Hippocampal formation (tissue), 2 donors: ENCODE measurements at places on chromosomes 7 and 10.
A peak's percentile ranks its signal among the peaks of the same experiment; 100 is the strongest.

DNA sequence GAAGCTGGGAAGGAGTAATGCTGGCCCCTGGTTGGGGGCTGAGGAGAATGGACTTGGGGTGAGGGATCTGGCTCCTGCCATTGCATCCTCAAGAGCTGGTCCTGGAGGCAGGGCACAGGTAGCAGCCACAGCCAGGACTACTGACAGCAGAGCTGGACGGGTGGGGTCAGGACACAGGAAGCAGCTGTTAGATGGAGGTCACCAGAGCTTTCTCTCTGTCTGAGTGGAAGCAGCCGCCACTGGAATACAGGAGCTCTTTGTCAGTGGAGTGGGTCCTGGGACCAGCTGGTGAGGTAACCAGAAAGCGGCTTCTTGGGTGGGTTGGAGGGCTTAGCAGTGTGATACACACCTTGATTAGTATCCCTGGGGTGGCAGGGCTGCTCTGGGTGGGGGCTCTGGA lies 58.1 kb upstream of the AQP1 start:
- no peak for DNase-seq

DNA sequence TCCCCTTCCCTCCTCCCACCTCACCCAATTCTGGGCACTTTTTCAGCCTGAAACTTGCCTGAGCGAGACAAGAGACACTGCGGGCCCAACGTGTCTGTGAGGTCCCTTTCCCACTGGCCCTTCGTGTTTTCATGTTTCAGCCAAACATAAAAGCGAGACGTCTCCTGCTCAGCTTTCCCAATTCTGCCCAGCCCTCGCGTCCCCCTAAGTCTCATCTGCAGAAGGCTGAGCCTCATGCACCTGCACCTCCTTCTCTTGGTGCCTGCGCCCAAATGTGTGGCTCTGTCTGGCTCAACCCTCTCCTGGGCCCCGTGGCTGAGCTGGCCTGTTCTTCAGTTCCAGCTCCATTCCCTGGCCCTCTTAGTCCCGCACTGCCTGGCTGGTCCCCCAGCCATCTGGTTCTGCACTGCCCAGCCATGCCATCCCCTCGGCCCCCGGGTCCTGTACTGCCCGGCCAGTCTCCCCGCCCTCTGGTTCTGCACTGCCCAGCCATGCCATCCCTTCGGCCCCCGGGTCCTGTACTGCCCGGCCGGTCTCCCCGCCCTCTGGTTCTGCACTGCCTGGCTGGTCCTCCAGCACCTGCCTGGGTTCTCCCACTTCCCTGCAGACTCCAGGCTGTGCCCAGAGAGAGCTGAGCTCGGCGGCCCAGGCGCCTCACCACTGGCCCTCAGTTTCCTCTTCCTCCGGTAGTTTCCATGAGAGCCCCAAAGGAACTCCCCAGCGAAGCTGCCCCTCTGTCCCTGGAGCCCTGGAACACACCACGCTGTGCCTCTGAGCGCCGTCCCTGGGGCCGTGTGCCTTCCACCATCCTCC lies 224.1 kb downstream of the DNAJB6 start:
- no peak for DNase-seq

DNA sequence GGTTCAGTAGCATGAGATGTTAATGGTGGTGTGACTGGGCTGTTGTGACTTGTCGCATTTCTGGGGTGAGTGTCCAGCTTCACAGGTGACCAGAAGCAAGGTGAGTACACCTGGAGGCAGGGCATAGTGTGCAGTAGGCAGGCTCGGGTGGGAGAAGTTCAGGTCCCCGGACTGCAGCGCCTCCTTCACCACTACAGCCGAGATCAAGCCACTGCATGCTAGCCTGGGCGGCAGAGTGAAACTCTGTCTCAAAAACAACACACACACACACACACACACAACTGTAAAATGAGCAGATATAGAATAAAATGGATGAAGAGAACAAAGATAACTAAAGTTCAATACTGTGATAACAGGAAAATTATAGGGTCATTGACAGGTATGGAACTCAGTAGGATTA lies 11.1 kb upstream of the PARD3 start:
- no peak for DNase-seq

DNA sequence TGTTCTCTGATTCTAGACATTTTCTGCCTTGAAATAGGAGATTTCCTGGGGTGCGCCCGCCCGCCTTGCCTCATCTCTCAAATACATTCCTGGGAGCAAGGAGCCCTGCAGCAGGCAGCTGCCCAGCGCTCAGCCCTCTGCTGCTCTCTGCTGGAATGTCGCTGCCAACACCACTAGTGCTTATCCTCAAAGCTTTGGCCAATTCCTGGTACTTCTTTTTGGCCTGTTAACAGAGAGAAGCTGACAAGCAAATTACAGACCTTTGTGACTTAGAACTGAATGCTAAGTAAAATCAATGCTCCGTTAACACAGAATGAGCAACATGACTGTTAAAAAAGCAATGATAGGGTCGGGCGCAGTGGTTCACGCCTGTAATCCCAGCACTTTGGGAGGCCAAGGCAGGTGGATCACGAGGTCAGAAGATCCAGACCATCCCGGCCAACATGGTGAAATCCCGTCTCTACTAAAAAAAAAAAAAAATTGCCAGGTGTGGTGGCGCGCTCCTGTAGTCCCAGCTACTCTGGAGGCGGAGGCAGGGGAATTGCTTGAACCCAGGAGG lies 41.9 kb upstream of the SYPL1 start:
- DNase-seq: peak; percentile 82

GRCh38 chr7:50406935-50407334 lies 43.2 kb downstream of the FIGNL1 start:
- DNase-seq: no peak

- peak; percentile 35 for DNase-seq
These were observed 19.1 kb downstream of the CEP41 start for GRCh38 chr7:130421684-130422083.

- no peak for DNase-seq
These were observed 523.1 kb upstream of the DPP6 start for GRCh38 chr7:153529100-153529499.

- no peak for DNase-seq
These were observed 46.0 kb downstream of the PRKAR2B start for GRCh38 chr7:107090457-107090856.

DNA sequence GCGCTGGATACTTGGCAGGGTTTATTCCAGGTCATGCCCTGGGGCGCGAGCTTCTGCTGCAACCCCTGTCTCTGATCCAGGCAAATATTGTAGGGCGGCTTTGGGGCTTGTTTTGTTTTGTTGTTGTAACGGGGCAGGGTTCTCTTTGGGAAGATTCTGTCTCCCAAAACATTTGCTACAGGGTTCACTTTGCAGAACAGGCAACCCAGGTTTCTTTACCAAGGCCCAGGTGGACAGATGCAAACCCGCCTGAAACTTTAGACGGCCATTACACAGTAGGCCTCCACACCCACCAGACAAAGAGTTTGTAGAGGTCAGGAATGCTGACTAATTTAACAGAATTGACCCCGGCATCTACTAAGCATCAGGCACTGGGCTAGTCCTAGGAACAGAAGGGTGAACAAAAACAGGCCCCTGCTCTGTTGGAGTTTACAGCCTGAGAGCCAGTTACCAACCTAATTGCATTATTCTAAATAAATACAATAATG lies 567 bp upstream of the CDCA7L start:
- no peak for DNase-seq

- DNase-seq: peak; percentile 9
These were observed 10.1 kb downstream of the AVPI1 start for GRCh38 chr10:97676770-97677581.

DNA sequence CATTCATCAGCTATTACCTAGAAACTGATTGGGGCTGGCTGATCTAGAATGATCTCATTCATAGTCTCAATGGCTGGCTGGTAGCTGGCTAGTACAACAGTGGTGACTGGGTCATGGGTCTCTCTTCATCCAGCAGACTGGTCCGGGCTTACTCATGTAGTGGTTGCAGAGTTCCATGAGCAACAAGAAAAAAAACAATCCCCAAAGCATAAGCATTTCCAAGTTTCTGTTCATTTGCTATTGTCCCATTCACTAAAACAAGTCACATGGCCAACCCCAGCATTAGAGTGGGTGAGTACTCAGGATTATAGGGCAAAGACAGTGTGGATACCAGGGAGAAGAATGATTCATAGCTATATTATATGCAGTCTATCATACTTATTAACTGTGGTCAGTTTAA lies 85.2 kb upstream of the SEMA3C start:
- DNase-seq: no peak

DNA sequence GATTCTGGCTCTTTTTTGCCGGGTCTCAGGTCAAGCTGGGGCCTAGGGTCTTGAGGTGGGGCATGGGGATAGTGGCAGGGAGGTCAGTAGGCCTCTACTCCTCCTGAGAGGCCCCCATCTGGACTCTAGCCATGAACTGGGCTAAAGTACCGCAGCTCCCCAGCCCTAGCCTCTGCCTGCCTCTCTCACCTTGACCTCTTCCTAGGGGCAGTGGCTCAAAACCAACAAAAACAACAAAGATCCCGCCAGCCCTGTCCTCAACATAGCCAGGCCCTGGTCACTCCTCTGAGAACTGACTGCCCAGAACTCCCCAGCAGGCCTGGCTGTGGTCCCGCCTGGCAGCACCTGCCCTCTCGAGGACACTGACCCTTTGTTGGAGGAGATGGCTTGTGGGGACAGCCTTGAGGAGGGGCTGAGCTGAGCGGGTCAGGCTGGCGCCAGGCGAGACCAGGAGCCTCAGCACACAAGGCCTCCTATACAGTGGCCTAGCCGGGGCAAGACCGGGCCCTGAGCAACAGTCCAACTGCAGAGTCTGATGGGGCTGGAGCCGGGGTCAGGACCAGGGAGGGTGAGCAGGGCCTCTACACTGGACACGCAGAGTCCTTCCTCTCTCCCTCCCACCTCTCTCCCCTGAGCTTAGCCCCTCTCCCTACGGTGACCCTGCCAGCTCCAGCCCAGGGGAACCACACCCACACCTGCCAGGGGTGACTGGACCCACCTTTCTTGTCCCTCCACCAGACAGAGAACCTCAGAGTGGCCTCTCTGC lies 11.6 kb upstream of the PPIF start:
- peak; percentile 97 for DNase-seq

DNA sequence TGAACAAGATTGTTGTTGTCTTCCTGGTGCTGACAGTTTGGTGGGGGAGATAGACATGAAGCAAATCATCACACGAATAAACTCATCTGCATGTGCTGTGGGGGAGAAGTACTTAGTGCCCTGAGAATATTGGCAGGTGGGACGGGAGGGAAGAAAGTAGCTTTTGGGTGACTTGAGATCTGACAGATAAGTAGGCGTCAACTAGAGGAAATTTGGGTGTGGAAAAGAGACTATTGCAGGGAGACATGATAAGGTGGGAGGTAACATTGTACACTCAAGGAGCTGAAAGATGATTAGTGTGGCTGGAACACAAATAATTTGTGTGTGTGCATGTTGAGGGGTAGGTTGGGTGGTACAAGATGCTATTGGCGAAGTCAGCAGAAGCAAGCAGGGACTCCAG lies 30.1 kb downstream of the CNNM2 start:
- DNase-seq: no peak

- DNase-seq: no peak
These were observed 134.6 kb upstream of the MGMT start for GRCh38 chr10:129332476-129332875.

GRCh38 chr7:107172276-107173032 lies 3.7 kb downstream of the HBP1 start:
- no peak for DNase-seq

GRCh38 chr10:3693698-3694080 lies 91.3 kb downstream of the KLF6 start:
- no peak for DNase-seq

DNA sequence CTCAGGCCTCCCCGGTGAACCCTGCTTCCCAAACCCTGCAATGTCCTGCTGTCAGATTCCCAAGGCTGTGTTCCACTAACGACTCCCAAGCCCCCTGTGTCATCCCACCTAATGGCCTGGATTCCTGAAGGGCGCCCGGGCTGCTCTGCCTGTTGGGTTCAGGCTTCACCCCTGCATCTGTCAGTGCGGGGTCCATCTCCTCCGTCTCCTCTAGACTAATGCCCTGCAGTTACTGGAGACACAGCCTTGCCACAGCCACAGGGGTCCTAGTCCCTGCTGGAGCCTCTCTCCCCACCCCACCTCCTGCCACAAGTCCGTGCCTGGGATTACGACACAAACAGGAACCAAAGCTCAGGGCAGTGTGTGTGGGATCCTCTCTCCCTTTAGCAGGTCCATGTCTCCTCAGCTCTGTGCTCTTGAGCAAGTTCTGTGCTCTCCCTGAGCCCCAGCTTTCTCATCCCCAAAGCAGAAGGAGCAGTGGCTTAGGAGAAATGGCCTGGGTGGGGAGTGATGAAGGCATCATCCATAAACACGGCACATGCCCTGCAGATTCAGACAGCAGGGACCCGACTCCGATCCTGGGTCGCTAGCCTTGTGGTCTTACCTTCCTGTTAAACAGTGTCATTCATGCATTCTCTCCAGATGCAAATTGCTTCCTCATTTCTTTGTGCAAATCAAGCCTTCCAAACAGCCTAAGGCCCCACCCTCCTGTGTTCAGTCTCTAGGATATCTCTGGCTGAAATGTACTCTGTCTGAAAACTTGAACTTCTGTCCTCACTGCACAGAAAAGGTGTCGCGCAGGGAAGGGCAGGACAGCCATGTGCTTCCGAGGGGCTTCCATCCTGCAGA lies 8.2 kb upstream of the RBP3 start:
- no peak for DNase-seq

- DNase-seq: no peak
These were observed 60.6 kb downstream of the LMBR1 start for GRCh38 chr7:156832195-156832877.

- no peak for DNase-seq
These were observed 129.9 kb downstream of the IPMK start for GRCh38 chr10:58137813-58138212.

DNA sequence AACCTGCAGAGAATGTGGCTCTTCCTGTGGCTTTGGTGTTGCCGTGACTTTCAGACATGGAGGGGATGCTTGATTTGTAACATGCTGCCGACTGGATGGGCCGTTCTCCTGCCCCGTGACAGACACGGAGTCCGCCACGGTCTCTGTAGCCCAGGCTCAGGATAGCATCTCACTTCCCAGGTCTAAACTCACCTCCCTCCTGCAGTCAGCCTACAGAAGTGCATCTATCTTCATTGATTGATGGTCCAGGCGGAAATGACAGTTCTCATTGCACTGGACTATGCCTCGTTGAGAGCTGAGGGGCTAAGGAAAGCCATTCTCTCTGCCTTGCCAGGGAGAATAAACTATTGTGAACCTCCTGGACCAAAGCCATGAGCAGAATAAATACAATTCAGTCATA lies 77.5 kb downstream of the CHN2 start:
- no peak for DNase-seq

GRCh38 chr7:1697499-1698125 lies 27.5 kb downstream of the ELFN1 start:
- DNase-seq: no peak

DNA sequence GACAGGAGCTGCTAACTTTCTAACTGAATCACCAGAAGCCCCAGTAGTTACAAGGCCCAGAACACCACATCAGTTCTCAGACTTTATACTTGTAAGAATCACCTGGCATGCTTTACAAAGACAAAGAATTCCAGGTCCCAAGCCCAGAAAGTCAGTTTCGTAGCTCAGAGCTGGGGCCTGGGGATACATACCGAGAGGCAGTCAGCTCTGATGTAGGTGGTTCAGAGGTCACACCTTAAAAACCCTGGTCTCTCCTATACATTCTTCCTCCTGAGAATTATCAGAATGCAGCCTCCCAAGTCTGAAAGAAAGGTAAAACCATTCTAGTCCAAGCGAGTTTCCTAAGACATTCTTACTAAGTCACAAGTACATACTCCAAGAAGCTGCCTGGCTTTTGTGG lies 2.3 kb downstream of the GRB10 start:
- no peak for DNase-seq
